ENCODE measurements at places on chromosomes 4 and X.
A peak's percentile ranks its signal among the peaks of the same experiment; 100 is the strongest.

DNA sequence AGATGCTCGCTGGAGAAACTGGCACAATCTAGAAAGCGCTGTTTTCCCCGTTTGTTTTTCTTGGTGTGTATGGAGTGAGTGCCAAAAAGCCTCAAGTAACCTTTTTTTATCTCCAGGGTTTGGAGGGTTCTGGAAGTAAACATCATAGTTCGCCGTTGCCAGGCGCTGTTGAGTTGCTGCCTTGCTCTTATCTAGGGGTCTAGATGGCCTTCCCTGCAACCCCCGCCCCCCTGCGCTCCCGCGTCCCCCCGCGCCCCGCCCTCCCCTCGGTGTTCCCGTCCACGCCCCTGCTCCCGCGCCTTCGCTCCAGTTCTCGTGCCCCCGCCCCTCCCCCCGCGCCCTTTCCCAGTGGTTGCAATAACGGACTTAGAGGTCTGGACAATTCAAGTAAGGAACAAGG, 555 bp upstream of the GCNA start:
- DNase-seq = no peak

GRCh38 chr4:53307819-53308780, 57.8 kb downstream of the SCFD2 start:
- peak; percentile 32 for DNase-seq

- DNase-seq = peak; percentile 93
Observed at GRCh38 chr4:40840985-40841571, 91.3 kb downstream of the NSUN7 start.

DNA sequence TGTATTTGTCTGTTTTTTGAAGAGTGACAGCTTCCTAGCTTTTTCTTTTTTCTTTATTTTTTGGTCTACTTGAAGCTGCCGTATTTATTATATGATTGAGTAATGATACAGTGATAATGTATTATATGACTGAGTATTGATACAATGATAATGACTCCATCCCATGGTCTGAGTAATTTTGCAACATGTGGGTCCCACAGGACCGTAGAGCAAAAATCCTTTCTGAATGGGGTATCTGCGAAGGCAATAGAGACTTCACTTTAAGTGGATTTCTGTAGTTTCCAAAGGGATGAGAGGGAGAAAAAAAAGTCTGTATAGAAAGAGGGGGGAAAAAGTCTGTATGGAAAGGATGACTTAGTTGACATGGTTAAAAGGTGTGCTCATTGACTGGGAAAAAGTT, 41.0 kb downstream of the SLIT2 start:
- DNase-seq = no peak

- DNase-seq = no peak
Observed at GRCh38 chrX:117053260-117053659, 590.5 kb upstream of the CT83 start.

DNA sequence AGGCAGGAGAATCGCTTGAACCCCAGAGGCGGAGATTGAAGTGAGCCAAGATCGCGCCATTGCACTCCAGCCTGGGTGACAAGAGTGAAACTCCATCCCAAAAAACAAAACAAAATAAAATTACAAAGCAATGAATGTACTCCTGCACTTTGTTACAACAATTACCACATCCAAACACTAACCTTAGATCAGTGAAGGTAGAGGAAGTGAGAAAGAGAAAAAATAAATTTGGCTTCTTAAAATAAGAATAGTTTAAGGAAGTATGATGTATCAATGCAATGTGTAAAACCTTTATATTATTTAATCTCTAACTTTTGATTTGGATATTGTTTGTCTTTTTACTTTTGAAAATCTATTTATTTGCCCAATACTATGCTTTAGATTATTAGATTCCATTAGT, 21.7 kb upstream of the CSN1S1 start:
- no peak for DNase-seq

DNA sequence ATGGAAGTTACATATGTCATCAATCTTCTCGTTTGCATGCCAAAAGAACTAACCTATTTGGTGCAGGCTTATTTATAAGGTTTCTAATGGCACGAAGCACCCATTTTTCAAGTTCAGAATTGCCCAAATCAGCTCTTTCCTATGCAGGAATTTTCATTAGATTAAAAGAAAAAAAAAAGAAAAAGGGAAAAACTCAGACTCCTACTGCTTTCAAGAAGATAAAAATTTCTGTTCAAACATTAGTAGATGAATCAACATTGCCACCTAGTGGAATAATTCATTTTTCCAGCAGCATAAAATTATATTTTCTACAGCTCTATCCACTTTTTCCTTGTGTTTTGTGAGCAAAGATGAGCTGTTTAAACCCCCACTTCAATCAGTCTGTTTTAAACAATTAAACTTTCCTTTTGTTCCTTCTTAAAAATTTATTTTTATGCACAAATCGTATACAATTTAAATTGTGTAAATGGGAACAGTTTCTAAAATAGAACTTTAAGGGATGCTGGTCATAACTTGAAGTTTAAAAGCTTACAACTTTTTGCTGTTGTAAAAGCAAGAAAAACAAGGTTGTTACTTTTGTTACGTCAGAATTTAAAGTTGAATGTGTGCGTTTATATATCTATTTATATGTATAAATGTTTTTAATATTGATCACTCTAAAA, 309.9 kb downstream of the ARAP2 start:
- peak; percentile 4 for DNase-seq

GRCh38 chr4:5574386-5574785, 134.0 kb downstream of the EVC2 start:
- no peak for DNase-seq

DNA sequence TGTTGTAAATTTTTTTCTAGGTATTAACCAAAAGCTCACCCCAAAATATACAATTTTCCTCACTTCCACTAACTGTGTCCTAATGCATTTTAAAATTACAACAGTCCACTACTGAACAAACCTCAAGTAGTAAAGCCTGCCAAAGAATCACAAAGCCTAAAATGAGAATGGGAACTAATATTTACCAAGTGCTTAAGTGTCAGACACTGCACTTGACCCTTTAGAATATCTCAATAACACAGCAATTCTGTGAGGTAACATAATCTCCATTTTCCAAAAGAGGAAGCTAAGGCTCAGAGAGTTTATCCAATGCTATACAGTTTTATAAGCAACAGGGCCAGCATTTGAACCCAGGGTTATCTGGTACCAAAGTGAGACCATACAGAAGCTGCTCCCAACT, 4.9 kb downstream of the SLC9A7 start:
- DNase-seq = no peak

DNA sequence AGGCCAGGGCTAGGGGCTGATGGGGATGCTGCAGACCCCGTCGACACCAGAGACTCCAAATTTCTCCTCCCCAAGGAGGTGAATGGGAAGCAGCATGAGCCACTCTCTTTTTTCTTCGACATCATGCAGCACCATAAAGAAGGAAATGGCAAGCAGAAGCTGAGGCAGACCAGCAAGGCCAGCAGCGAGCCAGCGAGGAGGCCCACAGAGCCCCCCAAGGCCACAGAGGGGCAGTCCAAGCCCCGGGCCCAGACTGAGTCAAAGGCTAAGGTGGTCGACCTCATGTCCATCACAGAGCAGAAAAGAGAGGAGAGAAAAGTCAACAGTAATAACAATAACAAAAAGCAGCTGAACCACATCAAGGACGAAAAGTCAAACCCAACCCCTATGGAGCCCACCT, 56.1 kb downstream of the TNIP2 start:
- DNase-seq = no peak

GRCh38 chr4:128298852-128299251, 11.2 kb upstream of the PGRMC2 start:
- DNase-seq = no peak

- DNase-seq = no peak
Observed at GRCh38 chr4:74755486-74755885, 38.8 kb downstream of the BTC start.

- DNase-seq = no peak
Observed at GRCh38 chrX:63115196-63115595, 235.9 kb downstream of the SPIN4 start.

DNA sequence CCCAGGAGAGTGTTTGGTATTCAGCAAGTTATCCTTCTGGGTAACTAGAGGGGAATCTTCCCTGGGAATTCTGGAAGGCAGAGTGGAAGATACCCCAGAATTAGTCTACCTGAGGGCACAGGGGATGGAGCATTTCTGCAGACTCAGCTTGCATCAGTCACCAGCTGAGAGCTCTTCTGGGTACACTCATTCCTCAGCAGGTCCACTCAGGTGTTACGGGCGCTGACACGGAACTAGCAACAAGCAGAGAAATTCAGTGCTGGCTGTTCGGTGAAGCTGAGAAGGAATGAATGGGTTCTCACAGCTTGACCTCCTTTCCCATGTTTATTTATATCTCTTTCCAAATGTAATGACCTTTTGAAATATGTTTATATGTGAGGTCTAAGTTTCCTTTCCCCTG, 106.0 kb upstream of the PNPLA4 start:
- DNase-seq = no peak

DNA sequence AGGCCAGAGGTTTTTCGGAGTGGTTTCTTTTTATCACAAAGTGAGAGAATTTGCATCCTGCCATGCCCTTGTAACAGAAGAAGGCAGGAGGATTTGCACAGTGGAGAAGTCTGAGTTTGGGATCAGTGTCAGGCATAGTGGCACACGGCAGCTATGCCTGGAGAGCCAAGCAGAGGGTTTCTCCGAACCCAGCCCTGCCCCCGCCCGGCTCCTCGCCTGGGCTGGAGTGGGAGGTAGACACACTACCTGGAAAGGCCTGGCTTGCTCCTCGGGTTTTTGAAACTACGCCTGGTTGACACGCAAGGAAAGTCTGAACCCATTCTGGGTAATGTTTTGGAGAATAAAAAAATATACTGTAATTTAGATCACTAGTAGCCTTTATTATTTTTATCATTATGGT, 1653.6 kb upstream of the TENM3 start:
- no peak for DNase-seq

GRCh38 chr4:37268319-37268718, 23.8 kb downstream of the NWD2 start:
- DNase-seq = no peak

- peak; percentile 67 for DNase-seq
Observed at GRCh38 chrX:23902419-23902818, 5.3 kb downstream of the APOO start.

DNA sequence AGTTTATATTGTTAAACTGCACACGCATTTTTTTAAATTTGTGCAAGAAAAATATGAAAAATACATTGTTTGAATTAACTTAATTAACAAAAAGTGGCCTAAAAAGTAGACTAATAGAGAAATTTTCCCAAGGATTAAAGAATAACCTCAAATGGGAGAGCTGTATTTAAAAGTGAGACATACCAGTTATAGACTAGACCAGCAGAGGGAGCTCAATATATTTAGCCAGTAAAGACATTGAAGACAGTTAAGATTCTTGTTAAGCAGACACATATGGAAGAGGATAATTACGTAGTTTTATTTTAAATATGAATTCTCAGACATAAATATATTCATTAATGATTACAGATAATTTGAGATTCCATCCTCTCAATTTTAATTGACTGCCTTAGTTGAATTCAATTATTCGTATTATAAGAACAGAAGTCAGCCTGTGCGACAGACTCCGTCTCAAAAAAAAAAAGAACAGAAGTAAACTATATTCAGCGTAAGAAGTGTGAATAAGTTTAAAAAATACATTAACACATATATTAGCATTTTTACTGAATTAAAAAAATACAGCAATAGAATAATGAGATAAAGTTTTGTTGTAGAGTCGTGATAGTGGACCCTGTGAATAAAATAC, 64.8 kb downstream of the GLRA3 start:
- peak; percentile 14 for DNase-seq

DNA sequence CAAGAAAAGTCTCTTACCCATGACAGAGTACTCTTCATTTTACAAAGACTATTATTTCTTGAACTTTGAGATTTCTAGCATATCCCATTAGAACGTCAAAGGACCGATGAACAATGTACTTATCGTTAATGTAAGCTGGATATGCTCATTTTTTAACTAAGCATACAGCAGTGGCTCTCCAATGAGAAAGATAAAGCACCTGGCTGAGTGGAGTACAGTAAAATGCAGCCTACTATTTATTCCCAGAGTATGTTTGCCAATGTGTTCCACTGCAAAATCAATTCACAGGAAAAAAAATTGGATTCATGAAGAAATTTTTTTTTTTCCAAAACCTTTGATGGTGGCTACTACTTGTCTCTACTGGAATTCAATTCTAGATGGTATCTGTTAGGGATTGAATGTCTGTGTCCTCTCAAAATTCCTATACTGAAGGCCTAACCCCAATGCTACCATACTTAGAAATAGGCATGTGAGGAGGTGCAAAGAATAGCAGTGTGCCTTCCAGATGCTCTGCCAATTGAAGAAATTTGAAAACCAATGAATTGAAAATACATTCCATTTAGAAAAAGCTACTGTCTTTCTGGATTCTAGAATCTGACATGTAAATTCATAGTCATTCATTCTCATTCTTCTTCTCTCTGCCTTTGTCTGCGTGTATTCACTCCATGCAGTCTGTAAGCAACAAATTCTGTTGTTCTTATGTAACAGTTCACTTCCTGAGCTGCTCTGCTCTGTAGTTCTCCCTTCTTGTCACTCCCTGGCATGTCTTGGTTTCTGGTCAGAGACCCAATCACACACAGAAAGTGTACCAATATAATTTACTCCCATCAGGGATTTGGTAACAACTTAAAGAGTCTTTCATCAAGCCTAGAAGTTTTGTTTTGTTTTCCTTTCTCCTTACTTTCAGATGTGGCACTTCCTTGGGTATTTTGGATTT, 61.4 kb downstream of the PAPSS1 start:
- no peak for DNase-seq

DNA sequence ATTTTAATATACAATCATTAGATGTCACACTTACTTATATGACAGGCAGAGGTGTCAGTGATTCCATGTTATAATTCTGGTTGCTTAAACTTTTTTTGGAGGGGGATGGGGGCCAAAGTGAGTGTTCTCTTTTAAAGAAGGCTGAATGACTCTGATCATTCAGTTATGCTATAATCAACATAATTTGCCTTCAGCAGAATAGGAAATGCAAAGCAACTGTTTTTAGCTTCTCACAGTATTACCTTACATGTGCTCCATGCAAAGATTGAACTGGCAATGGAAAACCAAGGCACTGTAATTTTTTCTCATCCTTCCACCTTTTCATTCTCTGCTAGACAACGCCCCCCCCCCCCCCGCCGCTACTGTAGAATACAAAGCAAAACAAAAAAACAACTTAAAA, 13.4 kb downstream of the ADH1C start:
- DNase-seq = no peak

- DNase-seq = no peak
Observed at GRCh38 chr4:159216834-159217233, 114.0 kb downstream of the RAPGEF2 start.

DNA sequence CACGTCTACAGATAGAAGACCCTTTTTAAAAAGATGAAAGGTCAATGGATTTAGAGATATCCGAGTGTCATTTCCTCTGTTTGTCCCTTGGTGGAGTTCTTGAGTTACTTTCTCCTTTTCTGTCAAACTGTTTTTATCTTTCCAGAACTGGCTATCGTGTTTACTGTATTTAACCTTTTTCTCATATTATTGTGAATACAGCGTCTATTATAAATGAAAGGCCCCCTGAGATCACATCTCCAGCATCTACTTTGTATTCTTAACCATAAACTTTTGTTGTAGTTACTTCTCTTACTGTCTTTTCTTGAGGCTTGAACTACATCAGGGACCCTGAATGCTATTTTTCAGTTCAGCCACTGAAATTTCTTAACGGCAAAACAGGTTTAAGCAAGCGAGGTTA, 4.0 kb upstream of the PCDH7 start:
- DNase-seq = no peak

- DNase-seq = no peak
Observed at GRCh38 chr4:1575418-1576303, 108.5 kb downstream of the FAM53A start.

GRCh38 chr4:41572956-41573355, 35.0 kb downstream of the LIMCH1 start:
- no peak for DNase-seq

GRCh38 chr4:124121461-124121971, 591.0 kb downstream of the ANKRD50 start:
- DNase-seq = peak; percentile 53

All from dermis microvascular lymphatic vessel endothelial cell (primary cell).